ENCODE measurements at places on chromosomes 7 and 10.
A peak's percentile ranks its signal among the peaks of the same experiment; 100 is the strongest.

DNA sequence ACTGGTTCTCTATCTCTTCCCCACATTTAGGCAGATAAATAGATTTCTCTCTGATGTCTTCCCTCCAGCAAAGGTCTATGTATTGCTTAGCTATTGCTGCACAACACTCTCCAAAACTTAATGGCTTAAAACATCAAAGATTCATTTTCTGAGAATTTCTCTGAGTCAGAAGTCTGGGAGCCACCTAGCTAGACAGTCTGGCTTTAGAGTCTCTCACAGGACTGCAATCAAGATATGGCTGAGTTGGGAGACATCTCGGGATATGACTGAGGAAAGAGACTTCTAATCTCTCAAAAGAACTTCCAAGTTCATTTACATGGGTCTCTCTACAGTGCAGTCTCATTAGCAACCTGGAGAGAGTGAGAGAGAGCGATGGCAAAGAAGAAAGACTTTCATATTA is 553.6 kb upstream of the GHITM start:
- DNase-seq: no peak

DNA sequence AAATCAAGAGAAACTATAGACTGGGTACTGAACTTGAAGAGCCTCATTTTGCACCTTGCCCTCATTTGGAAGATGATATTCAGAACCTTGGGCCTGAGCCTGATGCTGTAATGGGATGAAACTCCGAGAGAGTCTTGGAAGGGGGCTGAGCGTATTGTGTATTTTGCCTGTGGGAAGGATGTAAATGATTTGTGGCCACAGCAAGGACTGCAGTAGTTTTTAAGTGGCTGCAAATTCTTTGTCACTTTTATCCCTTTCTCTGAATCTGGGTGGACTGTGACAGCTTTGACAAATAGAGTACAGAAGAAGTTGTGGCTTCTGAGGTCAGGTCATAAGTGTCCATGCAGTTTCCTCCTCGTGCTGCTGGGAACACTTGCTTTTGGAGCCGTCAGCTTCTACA is 221.2 kb downstream of the ADRA2A start:
- no peak for DNase-seq

DNA sequence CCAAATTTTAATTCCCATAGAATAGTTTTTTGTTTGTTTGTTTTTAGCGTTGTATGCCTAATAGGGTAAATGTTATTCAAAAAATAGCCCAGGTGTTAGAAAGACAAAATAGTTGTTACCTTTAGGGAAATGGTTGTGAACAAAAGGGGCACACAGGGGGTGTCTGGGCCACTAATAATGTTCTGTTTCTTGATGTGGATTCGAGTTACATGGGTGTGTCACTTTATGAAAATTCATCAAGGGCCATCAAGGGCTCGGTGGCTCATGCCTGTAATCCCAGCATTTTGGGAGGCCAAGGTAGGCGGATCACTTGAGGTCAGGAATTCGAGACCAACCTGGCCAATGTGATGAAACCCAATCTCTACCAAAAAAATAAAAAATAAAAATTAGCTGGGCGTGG is 531.8 kb upstream of the C7orf33 start:
- DNase-seq: no peak

DNA sequence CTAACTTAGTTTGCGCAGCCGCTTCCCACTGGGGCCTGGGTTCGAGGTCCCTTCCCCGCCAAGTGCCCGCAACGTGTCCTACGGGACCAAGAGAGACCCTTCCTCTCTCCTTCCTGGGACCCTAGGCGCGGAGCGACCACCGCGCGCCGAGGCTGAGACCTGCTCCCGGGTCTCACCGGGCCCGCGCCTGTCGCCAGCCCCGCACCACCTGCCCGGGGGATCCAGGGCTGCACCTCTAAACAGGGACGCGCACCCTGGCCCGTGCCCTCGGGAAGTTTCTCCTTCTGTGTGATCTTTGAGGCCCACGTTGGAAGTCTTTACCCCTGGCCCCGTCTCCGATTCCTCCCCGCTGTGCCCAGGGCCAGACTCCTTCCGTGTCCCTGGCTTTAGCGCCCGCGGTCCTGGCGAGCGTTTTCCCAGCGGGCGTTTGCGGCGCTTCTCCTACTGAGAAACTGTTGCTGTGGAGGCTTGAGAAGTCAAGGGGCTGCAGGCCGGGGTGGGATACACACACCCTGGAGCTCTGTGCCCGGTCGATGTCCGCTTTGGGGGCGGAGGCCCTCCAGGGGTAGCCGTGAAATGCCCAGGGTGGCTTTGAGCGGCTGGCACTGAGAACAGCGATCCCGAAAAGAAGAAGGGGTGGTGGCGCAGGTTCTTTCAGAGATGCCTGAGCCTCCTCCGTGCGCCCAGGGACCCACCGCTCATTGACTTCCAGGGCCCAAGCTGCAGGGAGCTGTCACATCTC is 575 bp downstream of the PLPP4 start:
- DNase-seq: no peak

GRCh38 chr7:6501586-6502564 is 49.4 kb downstream of the GRID2IP start:
- no peak for DNase-seq

DNA sequence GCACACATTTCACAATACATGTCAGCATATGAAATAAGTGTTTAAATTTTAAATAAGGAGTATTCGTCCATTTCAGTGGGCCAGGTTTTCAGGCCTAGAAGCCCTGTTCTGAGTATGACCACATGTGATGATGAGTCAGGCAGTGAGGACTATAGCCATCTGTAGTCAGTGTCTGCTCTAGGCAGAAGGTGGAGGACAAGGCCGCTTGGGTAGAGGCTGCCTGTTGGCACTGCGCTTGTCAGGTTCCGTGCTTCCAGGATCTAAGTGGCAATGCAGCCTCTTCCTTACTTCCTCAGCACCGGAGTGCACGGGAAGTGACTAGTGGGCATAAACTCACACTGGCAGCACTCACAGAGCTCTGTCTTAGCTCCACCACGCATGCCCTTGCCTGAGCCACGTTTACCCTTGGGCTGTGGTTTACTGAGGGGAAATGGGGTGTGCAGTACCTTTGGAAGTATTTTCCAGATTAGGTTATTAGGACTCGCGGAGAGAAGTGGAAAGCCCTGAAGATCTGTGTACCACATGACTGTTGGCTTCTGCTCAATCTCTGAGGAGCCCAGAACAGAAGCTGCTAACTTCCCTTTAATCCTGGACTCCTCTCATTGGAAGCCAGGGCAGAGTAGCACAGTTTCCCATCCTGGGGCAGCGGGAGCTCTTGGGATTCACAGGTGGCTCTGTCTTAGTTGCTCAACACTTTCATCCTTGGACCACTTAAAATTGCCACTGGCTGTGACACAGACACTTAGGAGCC is 87.5 kb upstream of the GJD4 start:
- peak; percentile 4 for DNase-seq

DNA sequence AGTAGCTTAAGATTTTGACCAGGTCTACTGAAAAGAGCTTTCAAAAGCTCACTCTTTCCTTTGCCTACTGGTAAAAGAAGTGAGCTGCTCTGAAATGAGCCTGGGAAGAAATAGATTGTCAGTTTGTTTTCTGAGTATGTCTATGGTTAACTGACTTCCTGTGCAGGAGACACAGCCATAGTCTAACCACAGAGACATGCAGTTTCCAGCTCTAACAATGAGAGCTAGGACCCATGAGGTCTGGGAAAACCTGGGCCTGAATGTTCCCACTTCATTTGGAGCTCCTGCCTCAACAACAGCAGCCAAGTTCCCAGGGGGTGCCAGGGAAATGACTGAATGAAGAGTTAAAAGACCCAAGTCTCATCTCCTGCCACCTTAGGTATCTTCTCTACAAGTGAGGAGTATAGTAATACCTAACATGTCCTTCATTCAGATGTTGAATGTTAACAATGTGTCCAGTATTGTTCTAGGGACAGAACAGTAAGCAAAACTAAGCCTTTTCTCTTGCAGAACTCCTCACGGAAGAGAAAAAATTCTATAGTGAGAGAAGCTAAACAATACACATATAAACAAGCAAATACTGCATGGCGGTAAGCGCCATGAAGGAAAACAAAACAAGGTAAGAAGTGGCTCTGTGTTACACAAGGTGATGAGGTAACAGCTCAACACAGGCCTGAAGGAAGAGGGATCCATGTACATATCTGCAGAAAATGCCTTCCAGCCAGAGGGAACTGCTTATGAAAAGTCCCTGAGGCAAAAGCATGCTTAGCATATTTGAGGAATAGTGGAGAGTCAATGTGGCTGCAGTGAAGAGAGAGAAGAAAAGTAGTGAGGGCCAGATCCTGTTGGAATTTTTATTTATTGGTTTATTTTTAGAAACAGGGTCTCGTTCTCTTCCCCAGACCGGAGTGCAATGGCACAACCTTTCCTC is 26.4 kb upstream of the ANKRD1 start:
- DNase-seq: no peak

- DNase-seq: no peak
These were observed 887 bp downstream of the COL13A1 start for GRCh38 chr10:69802424-69803161.

- no peak for DNase-seq
These were observed 18.8 kb downstream of the CAMK2B start for GRCh38 chr7:44306606-44307005.

- DNase-seq: no peak
These were observed 49.3 kb downstream of the DENND11 start for GRCh38 chr7:141652691-141653090.

DNA sequence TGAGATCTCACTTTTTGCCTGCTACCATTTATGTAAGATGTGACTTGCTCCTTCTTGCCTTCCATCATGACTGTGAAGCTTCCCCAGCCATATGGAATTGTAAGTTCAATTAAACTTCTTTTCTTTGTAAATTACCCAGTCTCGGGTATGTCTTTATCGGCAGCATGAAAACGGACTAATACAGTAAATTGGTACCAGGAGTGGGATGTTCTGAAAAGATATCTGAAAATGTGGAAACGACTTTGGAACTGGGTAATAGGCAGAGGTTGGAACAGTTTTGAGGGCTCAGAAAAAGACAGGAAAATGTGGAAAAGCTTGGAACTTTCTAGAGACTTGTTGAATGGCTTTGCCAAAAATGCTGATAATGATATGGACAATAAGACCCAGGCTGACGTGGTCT is 10.6 kb upstream of the GARIN1A start:
- no peak for DNase-seq

DNA sequence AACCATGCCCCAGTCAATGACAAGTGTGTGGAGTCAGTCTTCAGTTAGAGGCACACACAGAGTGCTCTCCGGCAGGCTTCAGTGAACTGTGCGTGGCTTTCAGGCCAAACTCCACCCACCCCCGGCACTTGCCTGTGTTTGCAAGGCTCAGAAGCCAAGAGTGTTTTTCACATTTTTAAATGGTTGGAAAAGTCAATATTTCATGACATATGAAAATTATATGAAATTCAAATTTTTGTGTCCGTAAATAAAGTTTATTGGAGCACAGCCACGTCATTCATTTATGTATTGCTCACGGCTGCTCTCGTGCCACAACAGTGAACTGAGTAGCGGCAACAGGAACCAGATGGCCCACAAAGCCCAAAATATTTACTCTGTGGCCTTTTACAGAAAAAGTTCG is 104.7 kb downstream of the SFMBT2 start:
- no peak for DNase-seq

DNA sequence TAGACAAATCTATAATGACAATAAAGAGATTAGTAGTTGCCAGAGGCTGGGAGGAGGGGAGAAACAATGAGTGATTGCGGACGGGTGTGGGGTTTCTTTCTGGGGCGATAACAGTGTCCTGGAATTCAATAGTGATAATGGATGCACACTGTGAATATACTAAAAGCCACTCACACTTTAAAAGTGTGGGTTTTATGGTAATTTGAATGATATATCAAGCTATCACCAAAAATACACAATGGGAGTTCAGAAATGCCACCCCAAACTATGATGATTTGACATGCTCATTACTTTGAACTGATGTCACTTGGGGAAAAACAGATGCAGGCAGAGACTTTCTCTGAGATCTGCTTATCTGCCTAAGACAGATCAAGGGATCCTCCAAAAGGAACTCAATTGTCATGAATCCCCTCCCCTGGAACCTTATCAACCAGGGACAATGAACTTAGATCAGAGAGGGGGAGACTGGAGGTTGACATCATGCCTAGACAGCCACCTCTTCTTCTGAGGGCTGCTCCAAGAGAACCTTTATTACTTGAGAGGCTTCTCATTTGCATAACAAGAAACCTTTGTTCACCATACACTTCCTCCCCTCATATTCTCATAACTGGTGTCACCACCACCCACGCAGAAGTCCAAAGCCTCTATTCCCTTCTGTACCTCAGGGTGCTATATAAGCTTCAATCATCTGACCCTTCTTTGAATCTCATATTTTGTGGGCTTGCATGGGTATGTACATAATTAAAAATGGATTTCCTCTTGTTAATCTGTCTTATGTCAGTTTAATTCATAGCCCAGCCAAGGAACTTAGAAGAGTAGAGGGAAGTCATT is 14.8 kb upstream of the ZC3HAV1 start:
- DNase-seq: no peak

DNA sequence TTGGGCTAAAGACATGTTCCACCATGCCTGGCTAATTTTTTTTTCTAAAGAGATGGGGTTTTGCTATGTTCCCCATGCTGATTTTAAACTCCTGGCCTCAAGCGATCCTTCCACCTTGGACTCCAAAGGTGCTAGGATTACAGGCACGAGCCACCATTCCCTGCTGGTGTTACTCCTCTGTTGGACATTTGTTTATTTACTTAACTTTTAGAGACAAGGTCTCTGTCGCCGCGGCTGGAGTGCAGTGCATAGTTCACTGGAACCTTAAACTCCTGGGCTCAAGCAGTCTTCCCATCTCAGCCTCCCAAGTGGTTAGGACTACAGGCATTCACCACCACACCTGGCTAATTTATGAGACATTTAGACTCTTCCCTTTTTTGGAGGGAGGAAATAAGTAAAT is 38.9 kb downstream of the CCAR1 start:
- no peak for DNase-seq

- no peak for DNase-seq
These were observed 41.3 kb downstream of the TAS2R41 start for GRCh38 chr7:143518941-143519340.

DNA sequence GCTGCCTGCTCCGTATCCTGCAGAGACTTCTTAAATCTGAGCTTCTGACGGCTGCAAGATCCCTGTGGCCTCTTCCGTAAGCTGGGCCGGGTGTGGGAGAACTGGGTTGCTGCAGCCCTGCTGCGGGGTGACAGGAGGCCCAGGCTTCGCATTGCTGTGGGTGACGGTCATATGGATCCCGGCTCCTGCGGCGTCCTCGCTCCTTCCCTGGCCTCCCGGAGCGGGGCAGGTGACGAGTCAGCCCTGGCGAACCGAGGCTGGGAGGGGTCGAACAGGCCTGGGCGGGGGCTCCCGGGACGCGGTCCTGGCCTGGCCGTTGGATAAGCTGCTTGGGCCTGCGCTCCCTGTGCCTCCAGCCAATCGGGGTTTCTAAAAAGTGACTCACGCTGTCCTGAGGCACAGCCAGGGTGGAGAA is 7.8 kb upstream of the UBE2D1 start:
- DNase-seq: no peak

DNA sequence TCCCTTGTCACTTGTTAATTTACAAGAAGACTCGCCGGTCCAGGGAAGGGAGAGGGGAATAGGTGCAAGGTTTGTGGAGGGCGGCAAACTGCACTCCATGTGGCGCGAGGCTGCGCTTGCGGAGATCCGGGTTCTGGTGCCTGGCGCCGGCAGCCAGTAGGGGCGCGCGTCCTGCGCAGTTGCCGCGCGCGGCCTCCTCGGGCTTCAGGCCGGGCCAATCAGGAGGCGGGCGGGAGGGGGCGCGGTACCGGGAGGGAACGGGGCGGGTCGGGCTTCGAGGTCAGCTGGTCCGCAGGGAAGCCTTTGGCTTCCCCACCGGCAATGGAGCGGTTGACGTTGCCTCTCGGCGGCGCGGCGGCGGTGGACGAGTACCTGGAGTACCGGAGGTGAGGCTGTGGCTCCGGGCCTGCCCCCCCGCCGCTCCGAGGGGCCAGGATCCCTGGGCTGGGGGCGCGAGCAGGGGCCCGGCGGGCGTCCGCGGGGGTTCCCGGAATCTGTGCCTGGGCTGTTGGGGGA is at the start of gene FAM221A:
Gene FAM221A (plus strand): TSS at position 302 of the 516 bp plus-strand sequence. CDS start 20 bp downstream, at position 322.
- no peak for DNase-seq

All from skeletal muscle cell (primary cell).